ENCODE measurements at places on chromosomes 4 and X.

DNA sequence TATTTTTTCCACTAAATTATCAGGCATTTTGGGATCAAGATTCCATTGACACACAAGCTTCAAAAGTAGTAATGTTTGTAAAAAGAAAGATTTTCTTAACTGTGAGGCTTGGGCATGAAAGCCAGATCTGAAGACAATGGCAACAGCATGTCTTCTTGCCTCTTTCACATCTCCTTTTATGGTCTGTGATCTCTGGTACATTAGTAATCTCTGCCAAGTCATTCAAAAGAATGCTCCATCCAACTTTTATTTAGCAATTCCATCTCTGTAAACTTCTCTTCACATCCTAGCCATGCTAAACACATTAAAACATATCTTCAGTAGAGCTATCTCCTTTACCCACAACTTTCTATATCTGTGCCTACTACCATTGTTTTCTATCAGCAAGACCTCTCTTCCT lies 465.4 kb downstream of the FAT4 start:
- no peaks in the 10 kb centered on the region for H3K27me3 ChIP-seq
- DNase-seq: no peak
- no peak overlapping the region for H3K27ac ChIP-seq
- no peaks in the 10 kb centered on the region for H3K4me1 ChIP-seq

- DNase-seq: no peak
- H3K4me3 ChIP-seq: no peak overlapping the region
Observed at GRCh38 chrX:16196829-16197228, 29.5 kb downstream of the MAGEB17 start.

DNA sequence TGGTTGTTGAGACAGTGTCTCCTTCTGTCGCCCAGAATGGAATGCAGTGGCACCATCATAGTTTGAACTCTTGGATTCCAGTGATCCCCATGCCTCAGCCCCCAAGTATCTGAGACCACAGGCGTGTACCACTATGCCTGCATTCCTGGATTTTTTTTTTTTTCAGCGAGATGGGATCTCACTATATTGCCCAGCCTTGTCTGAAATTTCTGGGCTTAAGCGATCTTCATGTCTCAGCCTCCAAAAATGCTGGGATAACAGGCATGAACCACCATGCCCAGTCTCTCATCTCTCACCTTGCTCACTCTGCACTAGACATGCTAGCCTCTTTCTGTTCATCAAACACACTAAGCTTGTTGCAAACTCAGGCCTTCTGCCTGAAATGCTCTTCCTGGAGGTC lies 104.1 kb downstream of the UBE2K start:
- no peaks in the 10 kb centered on the region for H3K27me3 ChIP-seq
- no peaks in the 10 kb centered on the region for H3K36me3 ChIP-seq
- no peak overlapping the region for H3K4me3 ChIP-seq
- H3K27ac ChIP-seq: no peak overlapping the region
- no peak for DNase-seq

DNA sequence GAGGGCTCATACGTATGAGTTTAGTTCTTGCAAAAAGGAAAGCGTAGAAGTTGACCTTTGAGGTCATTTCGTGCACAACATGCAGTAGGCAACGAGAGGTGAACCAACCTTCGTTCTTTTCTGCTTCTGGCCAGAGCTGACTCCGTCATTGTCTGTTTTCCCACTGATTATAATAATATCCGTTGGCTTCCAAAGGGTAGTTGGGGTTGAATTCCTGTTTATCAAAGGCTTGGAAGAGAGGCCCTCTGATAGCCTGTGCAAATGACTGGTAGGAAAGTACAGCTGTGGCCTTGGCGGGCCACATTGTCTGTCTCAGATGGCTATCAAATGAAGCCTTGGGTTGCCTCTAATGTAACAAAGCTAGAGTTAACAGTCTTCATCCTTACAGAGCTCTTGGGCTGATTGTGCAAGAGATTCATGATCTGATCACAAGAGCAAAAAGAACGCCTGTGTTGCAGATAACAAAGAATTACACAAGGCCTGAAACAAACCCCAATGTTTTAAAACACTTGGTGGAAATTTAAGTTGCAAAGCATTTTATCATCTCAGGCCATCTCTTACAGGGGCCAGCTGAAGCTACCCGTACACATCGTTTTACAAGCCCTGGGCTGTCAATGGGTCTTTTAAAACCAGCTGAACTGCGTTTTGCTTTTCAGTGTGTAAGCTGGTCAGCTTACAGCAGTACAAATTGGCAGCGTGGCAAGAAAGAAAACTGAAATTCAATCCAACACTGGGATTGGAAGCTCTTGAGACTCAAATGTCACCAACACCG lies 46.1 kb upstream of the FAM9C start:
- H3K27ac ChIP-seq: no peak overlapping the region
- H3K27me3 ChIP-seq: no peaks in the 10 kb centered on the region
- H3K36me3 ChIP-seq: no peaks in the 10 kb centered on the region
- no peak overlapping the region for H3K4me3 ChIP-seq
- peaks cover 6% of the 10 kb centered on the region for H3K4me1 ChIP-seq

DNA sequence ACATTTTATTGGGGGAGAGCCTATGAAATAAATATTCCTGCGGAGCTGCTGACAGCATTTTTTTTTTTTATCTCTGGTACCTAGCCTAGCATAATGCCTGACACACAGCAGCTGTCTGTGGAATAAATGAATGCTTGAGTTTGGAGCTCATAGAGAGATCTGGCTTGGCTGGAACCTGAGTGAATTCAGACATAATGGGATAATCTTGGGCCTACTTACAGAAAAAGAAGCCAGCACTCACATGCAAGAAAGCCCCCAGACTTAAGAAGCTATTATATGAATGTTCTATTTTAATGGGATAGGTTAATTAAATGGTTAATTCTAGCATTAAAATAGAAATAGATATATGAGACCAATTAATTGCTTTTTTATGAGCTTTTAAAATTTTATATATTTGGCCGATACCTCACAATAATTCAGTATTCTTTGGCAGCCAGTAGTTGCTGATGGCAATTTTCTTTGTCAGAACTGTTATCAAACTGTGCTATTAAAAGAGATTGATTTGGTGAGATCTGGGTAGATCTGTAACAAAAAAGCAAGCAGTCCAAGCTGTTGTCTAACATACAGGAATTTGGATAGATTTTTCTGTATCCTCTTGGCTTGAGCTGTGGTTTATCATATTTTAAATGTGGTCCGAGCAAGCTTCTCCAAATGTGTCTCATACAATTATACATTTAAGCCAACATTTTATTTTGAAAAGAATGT lies 654.2 kb downstream of the PCDH7 start:
- no peak overlapping the region for H3K27ac ChIP-seq
- no peaks in the 10 kb centered on the region for H3K4me1 ChIP-seq
- no peak for DNase-seq
- no peaks in the 10 kb centered on the region for H3K27me3 ChIP-seq
- no peak overlapping the region for H3K4me3 ChIP-seq

DNA sequence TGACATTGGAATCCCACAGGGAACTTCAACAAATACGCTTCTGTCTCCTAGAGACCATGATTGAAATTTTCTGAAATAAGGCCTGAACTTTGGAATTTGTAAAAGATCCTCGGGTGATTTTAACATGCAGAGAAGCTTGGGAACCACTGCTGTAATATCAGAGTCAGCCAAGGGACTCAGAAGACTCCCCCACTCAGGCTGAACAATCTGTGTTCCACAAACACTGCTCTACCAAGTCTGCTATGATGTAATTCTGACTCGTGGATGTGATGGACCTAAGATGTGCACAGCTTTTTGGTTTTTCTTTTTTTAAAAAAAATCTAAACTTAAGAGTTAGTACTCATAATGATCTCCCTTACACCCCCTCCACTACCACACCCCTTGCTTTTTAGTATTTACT lies 26.0 kb downstream of the LRP2BP start:
- no peaks in the 10 kb centered on the region for H3K27me3 ChIP-seq
- H3K4me1 ChIP-seq: no peaks in the 10 kb centered on the region
- no peak overlapping the region for H3K27ac ChIP-seq
- DNase-seq: no peak
- H3K4me3 ChIP-seq: no peak overlapping the region

- H3K4me3 ChIP-seq: no peak overlapping the region
- no peaks in the 10 kb centered on the region for H3K36me3 ChIP-seq
- no peak for DNase-seq
- H3K27me3 ChIP-seq: no peaks in the 10 kb centered on the region
Observed at GRCh38 chr4:178423366-178423765, 981.1 kb upstream of the AGA start.

- H3K4me1 ChIP-seq: no peaks in the 10 kb centered on the region
- no peaks in the 10 kb centered on the region for H3K36me3 ChIP-seq
- peak; percentile 39 for DNase-seq
- no peaks in the 10 kb centered on the region for H3K27me3 ChIP-seq
Observed at GRCh38 chrX:76802708-76803107, 375.2 kb downstream of the MAGEE1 start.

- H3K27ac ChIP-seq: no peak overlapping the region
- H3K4me3 ChIP-seq: no peak overlapping the region
- no peak for DNase-seq
- H3K4me1 ChIP-seq: no peaks in the 10 kb centered on the region
- H3K36me3 ChIP-seq: no peaks in the 10 kb centered on the region
- no peaks in the 10 kb centered on the region for H3K27me3 ChIP-seq
Observed at GRCh38 chrX:70826715-70827114, 81.8 kb downstream of the TEX11 start.

DNA sequence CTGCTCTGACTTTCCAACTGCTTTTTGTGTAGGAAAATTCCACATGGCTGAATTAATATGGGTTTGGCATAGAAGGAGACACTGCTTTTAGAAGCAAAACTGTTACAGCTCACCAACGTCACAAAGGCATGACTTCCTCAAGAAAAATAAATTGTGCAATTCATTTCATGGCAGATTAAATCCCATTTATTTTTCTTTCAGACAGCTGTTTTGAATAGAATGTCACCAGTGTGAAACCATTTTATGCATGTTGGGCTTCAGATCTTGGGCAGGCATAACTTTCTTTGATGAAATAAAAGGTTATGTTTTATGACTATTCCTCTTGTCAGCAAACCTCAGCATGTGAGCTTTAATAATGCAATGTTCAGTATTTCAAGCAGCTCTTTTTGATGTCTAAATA lies 542.8 kb downstream of the GALNTL6 start:
- no peaks in the 10 kb centered on the region for H3K4me1 ChIP-seq
- no peak overlapping the region for H3K27ac ChIP-seq
- H3K27me3 ChIP-seq: no peaks in the 10 kb centered on the region
- H3K36me3 ChIP-seq: no peaks in the 10 kb centered on the region
- no peak overlapping the region for H3K4me3 ChIP-seq

GRCh38 chr4:146134761-146135445 lies 40.6 kb upstream of the LSM6 start:
- no peak overlapping the region for H3K27ac ChIP-seq
- H3K4me3 ChIP-seq: no peak overlapping the region
- no peaks in the 10 kb centered on the region for H3K27me3 ChIP-seq
- H3K4me1 ChIP-seq: no peaks in the 10 kb centered on the region

DNA sequence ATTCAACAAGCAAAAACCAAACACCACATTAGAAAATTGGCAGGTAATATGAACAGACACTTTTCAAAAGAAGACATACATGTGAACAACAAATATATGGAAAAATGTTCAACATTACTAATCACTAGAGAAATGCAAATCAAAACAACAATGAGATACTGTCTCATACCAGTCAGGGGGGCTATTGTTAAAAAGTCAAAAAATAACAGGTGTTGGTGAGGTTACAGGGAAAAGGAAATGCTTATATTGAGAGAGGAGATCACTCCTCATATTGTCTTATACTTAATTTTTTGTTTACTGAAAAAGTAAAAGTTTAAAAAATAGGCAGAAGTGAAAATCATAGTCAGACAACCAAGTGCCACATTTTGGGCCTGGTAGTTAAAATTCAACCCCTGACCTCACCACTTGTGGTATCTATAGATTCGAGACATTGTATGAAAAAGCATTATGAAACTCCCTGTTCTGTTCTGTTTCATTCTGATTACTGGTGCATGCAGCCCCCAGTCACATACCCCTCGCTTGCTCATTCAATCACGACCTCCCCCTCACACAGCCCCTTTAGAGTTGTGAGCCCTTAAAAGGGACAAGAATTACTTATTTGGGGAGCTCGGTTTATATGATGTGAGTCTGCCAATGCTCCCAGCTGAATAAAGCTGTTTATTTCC lies 153.7 kb upstream of the FGF16 start:
- peaks cover 16% of the 10 kb centered on the region for H3K4me1 ChIP-seq
- H3K27ac ChIP-seq: no peak overlapping the region
- no peak for DNase-seq

DNA sequence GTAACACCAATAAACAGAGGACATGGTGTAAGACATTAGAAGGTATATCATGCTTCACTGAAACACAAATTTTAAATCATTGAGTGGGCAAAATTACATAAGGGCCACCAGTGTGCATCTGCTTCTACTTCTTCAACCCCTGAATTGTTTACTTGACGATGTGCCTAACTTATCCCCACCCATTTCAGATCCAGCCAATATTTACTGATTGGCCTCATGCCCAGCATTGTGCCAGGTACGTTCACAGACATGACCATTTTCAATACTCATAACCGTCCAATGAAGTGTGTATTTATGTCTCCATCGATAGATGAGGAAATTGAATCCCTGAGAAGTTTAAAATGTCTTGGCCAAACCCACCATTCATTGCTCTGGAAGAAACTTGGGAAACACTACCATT lies 208.3 kb upstream of the MID1 start:
- no peak for DNase-seq
- no peaks in the 10 kb centered on the region for H3K36me3 ChIP-seq
- H3K4me1 ChIP-seq: peaks cover 15% of the 10 kb centered on the region
- H3K27ac ChIP-seq: no peak overlapping the region
- no peak overlapping the region for H3K4me3 ChIP-seq

DNA sequence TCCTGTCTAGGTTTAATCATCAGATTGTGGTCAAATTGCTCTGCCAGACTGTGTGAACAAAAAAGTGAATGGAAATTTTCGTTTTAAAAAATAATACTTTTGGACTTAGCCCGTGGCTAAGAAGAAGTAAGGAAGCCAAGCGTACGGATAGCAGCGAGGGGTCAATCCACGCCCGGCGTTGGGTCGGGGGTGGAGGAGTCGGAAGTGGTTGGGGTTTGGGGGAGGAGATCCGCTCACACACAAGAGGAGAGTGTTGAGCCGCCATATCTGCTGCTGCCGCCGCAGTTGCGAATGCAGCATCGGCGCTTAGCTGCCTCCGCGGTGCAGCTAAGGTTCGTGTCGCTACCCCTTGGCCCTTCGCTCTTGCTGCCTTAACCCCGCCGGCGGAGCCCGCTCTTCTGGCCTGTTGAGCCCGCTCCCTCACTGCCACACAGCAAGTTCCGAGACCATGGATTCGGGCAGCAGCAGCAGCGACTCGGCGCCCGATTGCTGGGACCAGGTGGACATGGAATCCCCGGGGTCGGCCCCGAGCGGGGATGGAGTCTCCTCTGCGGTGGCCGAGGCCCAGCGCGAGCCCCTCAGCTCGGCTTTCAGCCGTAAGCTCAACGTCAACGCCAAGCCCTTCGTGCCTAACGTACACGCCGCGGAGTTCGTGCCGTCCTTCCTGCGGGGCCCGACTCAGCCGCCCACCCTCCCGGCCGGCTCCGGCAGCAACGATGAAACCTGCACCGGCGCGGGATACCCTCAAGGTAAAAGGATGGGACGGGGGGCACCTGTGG lies at the start of gene GSPT2:
Gene GSPT2, plus strand, starts transcription at position 264 of the 779 bp plus-strand sequence. Its CDS starts 185 bp downstream, at position 449.
- no peaks in the 10 kb centered on the region for H3K36me3 ChIP-seq
- no peaks in the 10 kb centered on the region for H3K4me1 ChIP-seq
- DNase-seq: no peak
- no peak within 1 kb of the TSS for H3K27ac ChIP-seq
- no peak within 1 kb of the TSS for H3K4me3 ChIP-seq

GRCh38 chr4:159401226-159401712 lies 298.4 kb downstream of the RAPGEF2 start:
- no peak overlapping the region for H3K27ac ChIP-seq
- no peaks in the 10 kb centered on the region for H3K36me3 ChIP-seq
- H3K27me3 ChIP-seq: no peaks in the 10 kb centered on the region

GRCh38 chrX:134547047-134547679 lies 87.2 kb downstream of the HPRT1 start:
- peak overlapping the region; percentile 79 for H3K4me3 ChIP-seq
- H3K27ac ChIP-seq: 0 out of 2 replicates have a peak overlapping the region, but pooled peaks have one; percentile 77
- no peak for DNase-seq
- 0 out of 2 replicates have a peak, but pooled peaks cover 12% of the 10 kb centered on the region for H3K36me3 ChIP-seq
- peaks cover 45% of the 10 kb centered on the region for H3K4me1 ChIP-seq
- H3K27me3 ChIP-seq: no peaks in the 10 kb centered on the region
